ENCODE measurements at places on chromosomes 16 and 17.

DNA sequence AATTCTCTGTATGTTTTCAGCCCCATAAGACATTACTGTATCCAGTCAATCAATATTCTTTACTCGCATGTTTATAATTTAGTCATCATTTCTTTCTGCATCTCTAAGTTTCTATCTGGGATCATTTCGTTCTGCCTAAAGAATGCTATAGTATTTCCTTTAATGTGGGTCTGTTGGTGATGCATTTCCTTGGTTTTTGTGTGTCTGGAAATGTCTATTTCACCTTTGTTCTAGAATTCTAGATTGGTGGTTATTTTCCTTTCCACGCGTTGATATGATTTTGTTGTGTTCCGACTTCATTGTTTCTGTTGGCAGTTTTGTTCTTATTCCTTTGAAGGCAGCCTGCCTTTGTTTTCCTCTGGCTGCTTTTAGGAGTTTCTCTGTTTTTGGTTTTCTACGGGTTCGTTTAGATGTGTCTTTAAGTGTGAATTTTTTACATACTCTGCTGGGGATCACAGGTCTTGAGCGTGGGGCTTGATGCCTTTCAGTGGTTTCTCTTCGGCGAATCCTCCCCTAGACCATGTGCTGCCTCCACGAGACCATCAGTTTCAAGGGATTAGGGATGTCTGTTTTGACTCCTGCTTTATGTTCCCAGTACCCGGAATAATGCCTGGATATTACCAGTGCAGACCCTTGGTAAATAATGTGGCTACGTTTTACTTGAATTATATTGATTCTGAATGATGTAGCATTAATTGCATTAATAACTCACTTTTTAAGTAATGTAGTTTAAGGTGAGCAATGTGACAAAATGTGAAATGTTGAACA lies 23.5 kb downstream of the POLR3E start:
- DNase-seq = no peak

DNA sequence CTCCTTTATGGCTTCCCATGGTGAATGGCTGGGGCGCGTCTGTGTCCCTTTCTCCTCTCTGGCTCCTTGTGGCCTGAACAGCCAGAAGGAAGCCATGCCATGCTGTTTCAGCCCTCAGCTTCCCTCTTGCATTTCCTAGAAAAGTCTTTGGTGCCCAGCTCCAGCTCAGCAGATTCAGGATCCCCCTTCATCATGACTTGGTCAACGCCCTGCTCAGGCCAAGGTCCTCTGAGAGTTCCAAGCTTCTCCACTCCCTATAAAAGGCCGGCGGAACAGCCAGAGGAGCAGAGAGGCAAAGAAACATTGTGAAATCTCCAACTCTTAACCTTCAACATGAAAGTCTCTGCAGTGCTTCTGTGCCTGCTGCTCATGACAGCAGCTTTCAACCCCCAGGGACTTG lies at the start of gene CCL13:
CCL13 (plus strand) TSS at position 287 of the 400 bp plus-strand sequence; CDS start at position 334, 47 bp downstream.
- no peak for DNase-seq

DNA sequence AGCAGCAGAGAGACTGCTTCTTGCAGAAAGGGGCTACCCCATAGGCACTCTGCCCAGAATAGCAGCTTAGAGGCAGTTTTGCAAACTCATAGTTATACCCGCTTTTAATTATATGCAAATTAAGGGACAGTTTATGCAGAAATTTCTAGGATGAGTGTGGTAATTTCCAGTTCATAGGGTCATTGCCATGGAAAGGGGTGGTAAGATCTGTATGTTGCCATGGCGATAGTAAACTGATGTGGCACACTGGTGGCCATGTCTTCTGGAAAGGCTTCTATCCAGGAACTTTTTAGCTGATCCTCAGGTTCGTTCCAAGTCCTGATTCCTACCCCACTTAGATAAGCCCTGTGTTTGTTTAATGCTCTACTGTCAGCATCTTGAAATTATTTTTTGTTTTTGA lies 6.2 kb downstream of the STXBP4 start:
- no peak for DNase-seq

DNA sequence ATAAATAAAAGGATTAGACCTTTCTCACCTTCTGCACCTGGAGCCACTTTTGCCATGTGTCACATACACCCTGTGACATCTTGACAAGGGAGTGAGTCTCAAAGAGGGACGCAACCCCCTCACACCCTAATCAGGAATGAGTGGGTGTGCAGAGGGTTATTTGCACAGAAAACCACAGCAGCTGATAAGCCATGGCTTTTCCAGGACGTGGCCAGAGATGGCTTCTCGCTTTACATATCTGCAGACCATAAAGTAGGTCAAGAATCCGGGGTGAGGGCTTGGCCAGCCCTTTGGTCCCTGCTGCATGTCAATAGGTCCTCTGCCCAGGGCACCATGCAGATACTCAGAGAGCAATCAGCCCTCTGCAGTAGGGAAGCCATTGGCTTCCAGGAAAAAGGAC lies 2.4 kb upstream of the CD300LF start:
- no peak for DNase-seq

DNA sequence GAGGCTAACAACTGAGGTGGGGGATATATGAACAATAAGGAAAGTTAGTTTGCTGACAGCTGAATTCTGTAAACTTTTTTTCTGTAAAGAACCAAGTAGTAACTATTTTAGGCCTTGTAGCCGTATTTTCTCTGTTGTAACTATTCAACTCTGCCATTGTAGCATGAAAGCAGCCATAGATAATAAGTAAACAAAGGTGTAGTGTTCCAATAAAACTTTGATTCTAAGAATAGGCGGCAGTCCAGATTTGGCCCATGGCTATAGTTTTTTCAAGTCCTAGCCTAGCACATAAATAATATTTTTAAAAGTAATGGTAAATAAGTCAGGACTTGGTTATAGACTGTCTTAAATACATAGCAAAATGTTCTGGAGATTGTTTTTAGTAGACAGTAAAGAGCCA lies 142.0 kb downstream of the STXBP4 start:
- DNase-seq = no peak

Measured in iPS-NIHi11 (cell line).